ENCODE measurements at places on chromosomes 12 and 14.
A peak's percentile ranks its signal among the peaks of the same experiment; 100 is the strongest.

- no peak for DNase-seq
Measured at GRCh38 chr14:24162093-24162492, 1.0 kb downstream of the IRF9 start.

GRCh38 chr12:6213969-6214368, 13.8 kb downstream of the CD9 start:
- no peak for DNase-seq

- DNase-seq: no peak
Measured at GRCh38 chr12:55815473-55815872, 2.1 kb downstream of the SARNP start.

GRCh38 chr14:22878271-22879246, 4.5 kb upstream of the REM2 start:
- no peak for DNase-seq

- DNase-seq: peak; percentile 79
Measured at GRCh38 chr14:52950898-52951680, at the start of gene FERMT2. Gene FERMT2, minus strand, starts transcription at chr14:52951050. Its CDS starts 482 bp downstream, at chr14:52950568.

GRCh38 chr14:97177016-97177415, 379.8 kb downstream of the VRK1 start:
- DNase-seq: no peak

DNA sequence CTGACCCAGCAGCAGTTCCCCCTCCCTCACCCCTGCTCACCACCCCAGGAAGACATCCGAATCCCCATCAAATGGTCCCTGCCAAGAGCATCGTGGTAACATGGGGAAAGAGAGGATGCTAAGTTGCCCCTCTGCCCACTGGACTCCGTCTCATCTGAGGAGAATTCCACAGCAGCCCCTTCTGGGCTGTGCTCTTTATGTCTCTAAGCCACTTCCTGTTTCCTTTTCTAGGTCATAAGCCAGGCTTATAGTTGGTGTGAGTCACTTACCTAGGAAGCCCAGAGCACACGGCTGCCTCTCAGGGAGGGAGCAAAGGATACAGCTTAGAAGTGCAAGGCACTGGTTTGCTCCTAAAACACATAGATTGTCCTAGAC, 76.0 kb downstream of the VCPKMT start:
- DNase-seq: no peak

GRCh38 chr14:52918486-52918885, 32.4 kb downstream of the FERMT2 start:
- DNase-seq: no peak

- DNase-seq: no peak
Measured at GRCh38 chr14:104874110-104874531, 9.1 kb downstream of the CEP170B start.

DNA sequence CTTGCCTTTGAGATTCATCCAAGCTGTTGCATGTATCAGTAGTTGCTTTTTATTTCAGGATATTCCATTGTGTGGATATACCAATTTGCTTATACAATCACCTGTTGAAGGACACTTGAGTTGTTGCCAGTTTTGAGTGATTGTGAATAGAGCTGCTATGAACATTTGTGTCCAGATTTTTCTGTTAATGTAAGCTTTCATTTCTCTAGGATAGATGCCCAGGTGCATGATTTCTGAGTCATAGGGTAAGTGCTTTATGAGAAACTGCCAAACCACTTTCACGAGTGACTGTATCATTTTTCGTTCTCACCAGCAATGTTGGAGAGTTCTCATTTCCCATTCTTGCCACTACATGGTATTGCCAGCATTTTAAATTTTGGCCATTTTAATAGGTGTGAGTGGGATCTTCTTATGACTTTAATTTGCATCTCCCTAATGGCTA, 434.6 kb upstream of the RGS6 start:
- DNase-seq: peak; percentile 40

- no peak for DNase-seq
Measured at GRCh38 chr14:78566859-78567172, 396.6 kb downstream of the NRXN3 start.

GRCh38 chr12:93901739-93902138, 224.6 kb downstream of the CRADD start:
- no peak for DNase-seq

DNA sequence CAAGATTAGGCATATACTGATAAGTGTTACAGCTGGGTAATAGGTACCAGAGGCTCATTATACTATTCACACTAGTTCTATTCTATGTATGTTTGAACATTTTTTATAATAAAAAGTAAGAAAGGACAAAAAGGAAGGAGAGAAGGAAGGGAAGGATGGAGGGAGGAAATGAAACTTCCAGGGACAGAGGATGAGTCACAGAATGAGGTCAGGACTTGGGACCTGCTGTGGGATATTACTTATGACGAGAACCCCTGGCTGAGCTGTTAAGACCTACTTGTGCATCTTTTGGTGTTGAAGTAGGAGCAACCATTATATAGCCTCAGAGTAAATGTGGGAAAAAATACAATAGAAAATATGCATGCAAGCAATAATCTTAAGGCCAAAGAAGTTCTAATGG, 16.7 kb upstream of the TMEM260 start:
- DNase-seq: no peak

GRCh38 chr12:17028348-17028747, 422.4 kb upstream of the LMO3 start:
- no peak for DNase-seq

- no peak for DNase-seq
Measured at GRCh38 chr12:120659151-120659525, 18.7 kb downstream of the CABP1 start.

DNA sequence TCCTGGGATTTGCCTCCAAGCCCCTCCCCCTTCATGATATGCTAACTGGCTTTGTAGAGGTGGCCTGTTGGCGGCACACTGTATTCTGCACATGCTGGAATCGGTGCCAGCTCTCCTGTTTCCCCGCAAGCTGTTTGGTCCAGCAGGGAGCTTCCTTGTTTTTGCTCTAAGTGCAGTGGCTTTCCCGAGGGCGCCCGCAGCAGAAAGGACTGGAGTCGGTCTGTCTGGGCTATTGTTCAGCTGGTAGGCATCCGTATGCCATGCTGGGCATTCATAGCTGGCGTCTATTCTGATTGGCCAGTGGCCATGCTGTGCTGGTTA, 88.9 kb upstream of the MED13L start:
- DNase-seq: peak; percentile 96

DNA sequence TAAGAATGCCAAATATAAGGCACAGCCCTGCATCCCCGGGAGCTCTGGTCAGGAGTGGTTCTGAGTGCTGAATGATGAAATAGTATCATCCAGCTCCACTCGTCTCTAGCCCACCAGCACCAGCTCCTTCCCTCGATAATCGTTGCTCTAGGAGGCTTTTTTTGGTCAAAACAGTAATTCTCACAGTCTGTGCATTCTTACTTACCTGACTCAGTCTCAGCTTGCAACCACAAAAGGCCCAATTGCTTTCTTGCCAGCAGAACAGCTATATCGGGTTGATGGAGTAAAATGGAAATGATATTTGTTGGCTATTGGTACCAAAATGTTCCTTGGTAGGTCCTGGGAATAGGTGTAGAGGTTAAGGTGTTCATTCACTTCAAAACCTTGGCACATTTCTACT, 94.8 kb downstream of the BMP4 start:
- DNase-seq: no peak

DNA sequence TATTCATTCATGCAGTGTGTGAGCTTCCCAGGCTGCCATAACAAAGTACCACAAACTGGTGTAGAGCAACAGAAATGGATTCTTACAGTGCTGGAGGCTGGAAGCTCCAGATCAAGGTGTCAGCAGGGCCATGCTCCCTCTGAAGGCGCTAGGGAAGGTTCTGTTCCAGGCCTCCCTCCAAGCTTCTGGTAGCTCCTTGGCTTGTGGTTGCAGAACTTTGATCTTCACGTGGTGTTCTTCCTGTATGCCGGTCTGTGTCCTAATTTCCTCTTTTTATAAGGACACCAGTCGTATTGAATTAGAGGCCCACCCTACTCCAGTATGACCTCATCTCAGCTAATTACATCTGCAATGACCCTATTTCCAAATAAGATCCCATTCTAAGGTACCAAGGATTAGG, 3.1 kb downstream of the OTUB2 start:
- no peak for DNase-seq

DNA sequence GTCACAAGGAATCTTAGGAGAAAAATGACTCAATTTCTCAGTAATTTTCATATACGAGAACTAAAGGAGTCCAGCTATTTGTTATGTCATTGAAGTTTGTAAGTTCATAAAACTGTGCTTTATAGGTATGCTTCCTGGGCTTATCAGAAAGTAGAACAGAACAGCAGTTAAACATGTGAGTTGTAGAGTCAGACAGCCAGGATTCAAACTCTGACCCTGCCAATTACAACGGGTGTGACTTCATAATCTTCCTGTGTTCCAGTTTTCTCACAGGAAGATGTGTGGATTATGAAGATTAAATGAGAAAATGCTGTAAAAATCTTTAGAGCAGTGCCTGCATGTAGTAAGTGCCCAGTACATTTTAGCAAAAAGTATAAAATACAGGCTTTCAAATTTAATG, 8.9 kb downstream of the TRIM9 start:
- no peak for DNase-seq

DNA sequence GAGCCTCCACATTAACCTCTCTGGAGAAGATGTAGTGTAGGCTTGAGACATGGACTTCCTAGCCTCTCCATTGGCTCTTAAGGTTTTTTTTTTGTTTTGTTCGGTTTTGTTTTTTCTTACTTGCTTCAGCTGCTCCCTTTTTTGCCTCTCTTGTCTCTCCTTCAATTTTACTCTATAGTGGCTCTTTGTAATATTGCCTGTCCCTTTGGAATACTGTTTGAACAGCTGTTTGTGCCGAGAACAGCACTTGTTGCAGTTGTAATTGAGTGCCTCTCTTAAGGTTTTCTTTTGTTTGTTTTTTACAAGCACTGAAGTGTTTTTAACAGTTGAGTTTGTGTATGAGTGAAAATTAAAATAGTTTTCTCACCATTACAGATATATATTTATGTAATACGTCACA, 567.7 kb downstream of the LRFN5 start:
- no peak for DNase-seq

- DNase-seq: no peak
Measured at GRCh38 chr14:88342980-88343379, 19.9 kb upstream of the KCNK10 start.

DNA sequence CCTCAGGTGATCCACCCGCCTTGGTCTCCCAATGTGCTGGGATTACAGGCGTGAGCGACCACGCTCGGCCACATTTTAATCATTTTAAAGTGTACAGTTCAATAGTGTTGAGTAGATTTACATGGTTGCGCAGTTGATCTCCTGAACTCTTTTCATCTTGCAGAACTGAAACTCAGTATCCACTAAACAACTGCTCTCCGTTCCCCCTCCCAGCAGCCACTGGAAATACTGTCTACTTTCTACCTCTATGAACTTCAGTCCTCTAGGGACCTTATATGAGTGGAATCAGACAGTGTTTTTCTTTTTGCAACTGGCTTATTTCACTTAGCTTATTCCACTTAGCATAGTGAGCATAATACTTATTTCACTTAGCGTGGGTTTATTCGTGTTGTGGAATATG, 53.7 kb downstream of the KCTD10 start:
- DNase-seq: no peak

GRCh38 chr12:75579552-75579951, 68.1 kb upstream of the KRR1 start:
- peak; percentile 54 for DNase-seq

GRCh38 chr12:89827592-89827991, 119.0 kb upstream of the ATP2B1 start:
- DNase-seq: no peak

DNA sequence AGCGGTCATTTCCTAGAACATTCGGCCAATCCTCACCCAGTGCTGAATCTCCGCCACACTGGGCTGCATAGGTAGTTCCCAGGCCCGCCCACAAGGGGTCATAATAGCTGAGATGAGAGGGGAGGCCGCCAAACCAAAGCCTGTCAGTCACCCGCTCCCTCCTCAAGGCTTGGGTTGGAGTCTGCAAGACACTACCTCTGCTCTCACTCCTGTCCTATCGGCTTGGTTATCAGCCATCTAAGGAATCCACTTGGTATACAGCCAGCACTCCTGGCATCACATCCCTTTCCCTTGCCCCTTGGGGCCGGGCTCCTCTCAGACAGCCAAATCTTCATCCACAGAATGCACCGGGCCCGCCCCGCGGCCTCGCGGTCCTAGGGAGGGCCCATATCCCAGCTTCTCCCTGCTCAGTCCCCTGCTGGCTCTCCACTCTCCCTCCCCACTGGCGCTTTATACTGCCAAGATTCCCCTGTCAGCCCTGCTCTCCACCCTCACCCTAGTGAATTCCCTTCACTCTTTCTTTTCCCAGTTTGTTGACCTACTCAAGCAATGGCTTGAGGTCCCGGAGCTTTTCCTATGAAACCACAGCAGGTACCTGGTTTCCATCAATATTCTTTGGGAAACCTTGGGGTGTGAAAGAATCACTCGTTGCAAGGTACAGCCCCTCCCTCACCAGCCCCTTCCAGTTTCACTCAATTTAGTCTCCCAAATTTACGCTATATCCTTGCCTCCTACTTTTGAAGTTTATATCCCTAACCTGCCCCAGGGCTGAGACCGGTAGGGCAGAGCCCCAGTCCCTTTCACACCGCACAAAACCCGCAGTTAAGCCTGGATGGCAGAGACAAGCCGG, 1.4 kb downstream of the IFFO1 start:
- no peak for DNase-seq

DNA sequence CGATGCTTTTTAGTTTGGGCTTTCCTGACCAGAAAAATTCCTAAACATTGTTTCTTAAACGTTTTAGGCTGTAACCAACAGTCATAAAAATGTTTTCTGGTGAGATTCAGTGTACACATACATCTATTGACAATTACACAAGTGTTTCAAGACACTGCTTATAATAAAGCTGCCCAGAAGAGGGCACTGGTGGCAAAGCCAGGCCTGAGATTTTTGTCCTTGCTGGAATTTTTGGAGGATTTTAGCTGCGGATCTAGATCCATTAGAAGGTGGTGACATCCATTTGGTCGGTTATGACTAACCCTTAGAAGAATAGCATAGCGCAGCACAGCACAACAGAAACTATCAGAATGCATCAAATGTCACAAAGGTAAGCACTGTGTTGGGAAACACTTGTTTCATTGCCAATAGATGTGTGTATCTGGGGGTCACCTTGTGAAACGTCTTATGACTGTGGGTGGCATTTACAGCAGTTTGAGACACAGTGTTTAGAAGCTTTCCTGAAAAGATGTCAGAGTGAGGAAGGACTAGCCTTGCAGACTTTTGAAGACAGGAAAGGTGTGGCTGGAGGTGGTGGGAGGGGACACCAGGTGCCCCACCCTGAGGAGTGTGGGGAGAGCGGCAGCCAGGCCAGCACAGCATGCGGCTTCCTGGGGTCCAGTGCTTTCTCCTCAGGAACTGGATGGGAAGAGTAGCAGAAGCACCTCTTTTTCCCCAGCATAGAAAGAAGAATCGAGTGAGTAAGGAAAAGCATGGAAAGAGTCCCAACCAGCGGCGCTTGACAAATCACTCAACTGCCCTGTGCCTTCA, 54.7 kb upstream of the FKBP4 start:
- DNase-seq: no peak

DNA sequence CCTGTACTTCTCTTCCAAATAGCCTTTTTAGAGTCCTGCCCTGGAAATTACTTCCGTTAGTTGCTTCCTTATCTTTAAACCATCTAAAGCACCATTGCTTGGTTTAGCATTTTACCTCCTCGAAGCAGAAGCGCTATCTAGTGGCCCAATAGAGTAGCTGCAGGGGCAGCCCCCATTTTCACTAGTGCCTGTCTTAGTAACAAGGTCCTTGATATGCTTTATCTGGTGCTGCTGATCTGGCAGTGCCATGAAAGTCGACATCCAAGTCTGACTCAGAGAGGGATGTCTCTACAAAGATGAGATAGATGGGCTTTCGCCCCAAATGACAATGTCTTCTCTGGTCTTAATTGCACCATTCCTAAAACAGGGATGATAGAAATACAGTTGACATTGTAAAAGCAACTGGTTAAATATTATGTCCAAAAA, 25.0 kb upstream of the CIT start:
- DNase-seq: peak; percentile 56

GRCh38 chr12:78725033-78725432, 139.5 kb upstream of the SYT1 start:
- no peak for DNase-seq

All from NCI-H446 treated with DMSO at 0.1 percent for 48 hours (cell line).